ENCODE measurements at places on chromosomes 7 and 10. TPM values are rescaled to one million over a fixed set of nuclear protein-coding genes. Genes with fewer than 3 reads are reported as not detected.

DNA sequence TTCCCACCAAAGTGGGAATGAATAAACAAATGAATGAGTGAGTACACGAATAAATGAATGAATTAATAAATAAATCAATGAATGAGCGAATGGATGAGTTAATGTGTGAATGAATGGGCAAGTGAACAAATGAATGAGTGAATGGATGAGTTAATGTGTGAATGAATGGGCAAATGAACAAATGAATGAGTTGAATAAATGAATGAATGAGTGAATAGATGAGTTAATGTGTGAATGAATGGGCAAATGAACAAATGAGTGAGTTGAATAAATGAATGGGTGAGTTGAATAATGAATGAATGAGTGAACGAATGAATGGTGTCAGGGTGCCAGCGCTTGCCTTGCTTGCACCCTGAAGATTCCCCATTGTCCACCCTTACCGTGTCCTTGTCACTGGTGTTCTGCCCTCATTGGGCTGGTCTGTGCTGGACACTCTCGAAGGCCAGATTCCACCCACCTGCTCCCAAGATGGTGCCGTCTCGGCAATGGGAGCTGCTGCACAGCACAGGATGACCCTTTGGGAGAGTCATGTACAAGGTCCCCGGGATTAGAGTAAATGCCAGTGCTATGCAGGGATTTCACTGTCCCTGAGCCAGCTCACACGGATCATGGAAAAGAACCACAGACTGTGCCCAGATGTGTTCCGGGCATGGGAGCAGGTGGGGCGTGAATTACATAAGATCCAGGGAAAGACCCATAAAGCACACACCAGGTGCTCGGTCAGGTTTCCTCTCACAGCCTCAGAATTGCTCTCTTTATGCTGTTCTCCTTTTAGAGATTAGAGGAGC lies 83.2 kb downstream of the CAMK1D start:
- no peak for DNase-seq

GRCh38 chr10:70354556-70354955 lies 27.9 kb downstream of the LRRC20 start:
- DNase-seq: no peak

- DNase-seq: peak; percentile 28
These were observed 298.6 kb downstream of the REEP3 start for GRCh38 chr10:63819753-63820329.

- no peak for DNase-seq
These were observed 98.2 kb downstream of the PCDH15 start for GRCh38 chr10:54702583-54703485.

- DNase-seq: no peak
These were observed 260.1 kb downstream of the CREB5 start for GRCh38 chr7:28672397-28672797.

DNA sequence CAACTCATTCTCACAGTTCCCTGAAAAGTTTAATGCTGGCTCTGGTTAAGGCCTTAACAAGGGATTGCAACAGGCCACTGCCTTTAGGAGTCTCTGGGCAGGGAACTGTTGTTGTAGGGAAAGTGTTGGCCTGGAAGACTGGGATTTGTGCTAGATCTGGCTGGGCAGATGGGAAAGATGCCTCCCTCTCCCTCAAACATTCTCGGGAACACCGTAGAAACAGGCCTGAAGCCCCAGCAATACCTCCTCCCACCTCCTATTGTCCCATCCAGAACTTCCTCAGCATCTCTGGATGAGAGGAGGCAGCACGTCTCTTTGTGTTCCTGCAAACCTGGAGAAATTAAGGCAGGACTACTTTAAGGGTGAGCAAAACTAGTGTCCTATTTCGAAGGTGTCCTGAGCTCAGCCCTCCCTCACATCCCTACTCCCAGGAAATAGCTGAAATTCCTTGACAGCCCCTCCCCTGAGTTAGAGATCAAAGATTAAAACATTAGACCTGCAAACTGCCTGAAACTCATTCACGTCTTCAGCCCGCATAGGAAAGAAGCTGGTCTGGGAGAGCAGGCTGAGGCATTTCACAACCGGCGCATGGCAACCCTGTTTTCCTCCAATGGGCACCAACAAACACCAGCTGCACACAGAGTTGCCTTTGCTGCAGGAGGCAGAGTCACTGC lies 10.9 kb upstream of the MAP3K8 start:
- peak; percentile 90 for DNase-seq

- DNase-seq: no peak
These were observed 530.9 kb upstream of the POM121L12 start for GRCh38 chr7:52504561-52504960.

The MRC1 gene
- not detected for total RNA-seq

The SMKR1 gene
- total RNA-seq: not detected

DNA sequence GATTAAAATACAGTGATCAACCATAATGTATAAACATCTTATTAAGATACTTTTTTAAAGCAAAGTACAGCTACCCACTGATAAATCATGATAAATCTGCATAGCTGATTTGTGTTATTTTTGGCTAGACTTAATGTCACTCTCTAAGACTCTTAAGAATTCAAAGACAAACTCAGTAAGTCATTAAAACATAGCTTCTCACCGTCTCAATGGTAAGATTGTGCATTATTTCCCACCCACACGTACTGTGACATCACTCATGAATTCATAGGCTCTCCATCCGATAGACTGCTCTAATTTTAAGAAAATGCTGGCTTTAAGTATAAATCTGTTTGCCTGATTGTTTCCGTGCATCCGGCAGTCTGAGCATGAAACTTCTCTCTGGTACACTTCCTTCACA lies 266.1 kb downstream of the GLI3 start:
- no peak for DNase-seq

DNA sequence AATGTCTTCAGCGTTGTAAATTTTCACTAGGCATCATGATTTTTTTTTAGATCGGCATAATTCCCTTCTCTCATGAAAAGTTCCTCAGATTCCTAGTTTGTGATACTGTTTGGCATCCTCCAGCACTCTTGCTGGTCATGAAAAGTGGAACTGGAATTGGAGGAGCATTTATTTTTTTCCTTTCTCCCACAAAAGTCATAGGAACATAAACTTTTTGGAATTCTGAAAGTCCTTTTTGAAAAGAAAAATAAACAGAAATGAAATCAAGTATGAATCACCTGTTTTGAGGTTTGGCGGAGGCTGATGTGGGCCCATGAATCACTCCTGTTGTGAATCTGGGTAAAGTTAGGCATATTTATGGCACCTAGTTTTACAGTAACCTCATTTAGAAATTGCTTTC lies 17.7 kb downstream of the CACNB2 start:
- no peak for DNase-seq

The UNC5B gene
- not detected for total RNA-seq

GRCh38 chr7:44805950-44806349 lies 9.5 kb downstream of the PPIA start:
- DNase-seq: no peak

DNA sequence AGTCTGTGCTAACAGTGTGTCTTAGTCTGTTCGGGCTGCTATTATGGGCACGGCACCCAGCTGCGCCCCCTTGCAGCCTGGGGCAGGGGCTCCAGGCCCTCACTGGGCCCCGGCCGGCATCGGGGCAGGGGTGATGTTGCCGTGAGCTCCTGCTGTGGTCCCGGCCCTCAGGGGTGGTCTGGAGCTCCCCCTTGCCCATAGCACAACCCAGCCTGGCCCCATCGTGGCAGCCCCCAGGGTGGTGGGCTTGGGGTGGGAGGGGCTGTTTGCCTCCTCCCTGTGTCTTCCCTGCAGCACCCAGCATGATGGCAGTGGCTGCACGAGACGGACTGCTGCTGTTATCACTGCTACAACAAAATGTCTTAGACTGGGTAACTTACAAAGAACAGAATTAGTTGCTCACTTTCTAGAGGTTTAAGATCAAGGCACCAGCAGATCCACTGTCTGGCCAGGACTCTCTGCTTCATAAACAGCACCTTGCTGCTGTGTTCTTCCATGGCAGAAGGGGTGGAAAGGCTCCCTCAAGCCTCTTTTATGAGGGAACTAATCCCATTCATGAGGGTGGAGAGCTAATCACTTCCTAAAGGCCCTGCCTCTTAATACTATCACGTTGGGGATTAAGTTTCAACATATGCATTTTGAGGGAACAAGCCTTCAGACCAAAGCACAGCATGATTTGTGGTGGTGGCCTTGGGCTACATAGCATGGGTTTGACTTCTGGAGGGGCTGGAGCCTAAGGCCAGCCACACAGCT lies 149.5 kb downstream of the SEC23IP start:
- DNase-seq: no peak

DNA sequence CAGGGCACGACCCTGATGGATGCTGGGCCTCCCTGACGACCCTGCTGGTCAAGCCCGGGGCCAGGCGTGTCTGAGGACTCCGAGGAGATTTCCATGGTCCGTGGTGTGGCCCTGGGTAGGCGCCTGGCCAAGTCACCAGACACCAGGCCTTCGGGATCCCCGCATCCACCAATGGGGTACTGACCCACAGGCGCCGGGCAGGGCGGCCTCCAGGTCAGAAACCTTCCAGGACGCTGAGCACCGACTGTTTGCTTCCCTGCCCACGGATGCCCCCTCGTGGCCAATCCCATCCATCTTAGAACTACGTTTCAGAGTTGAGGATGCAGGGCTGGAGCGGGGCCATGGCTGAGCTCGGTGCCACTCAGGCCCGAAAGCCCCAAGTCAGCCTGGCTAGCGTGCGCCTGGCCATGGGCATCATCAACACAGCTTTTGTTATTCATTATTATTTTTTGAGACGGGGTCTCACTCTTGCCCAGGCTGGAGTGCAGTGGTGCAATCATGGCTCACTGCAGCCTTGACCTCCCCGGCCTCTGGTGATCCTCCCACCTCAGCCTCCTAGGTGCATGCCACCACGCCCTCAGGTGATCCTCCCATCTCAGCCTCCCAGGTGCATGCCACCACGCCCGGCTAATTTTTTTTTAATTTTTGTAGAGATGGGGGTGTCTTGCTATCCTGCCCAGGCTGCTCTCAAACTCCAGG lies 7.1 kb upstream of the AMZ1 start:
- DNase-seq: peak; percentile 45

The ZNF800 gene
- total RNA-seq: 7.6 TPM

DNA sequence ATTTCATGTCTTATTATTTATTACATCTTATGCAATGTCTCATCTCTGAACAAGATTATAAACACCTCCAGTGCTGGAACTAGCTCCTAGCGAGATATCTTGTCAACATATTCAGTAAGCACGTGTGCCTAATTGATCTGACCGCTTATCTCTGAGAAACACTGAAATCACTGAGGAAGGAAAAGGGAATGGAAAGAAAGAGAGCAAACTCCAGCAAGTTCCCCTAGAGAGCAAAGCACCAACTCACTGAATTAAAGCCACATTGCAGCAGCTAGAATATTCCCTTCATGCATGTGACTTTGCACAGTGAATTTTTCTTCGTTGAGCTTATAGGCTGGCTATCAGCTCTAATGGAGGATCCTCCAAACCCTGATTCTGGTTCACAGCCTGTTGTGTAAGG lies 177.1 kb upstream of the FRMD4A start:
- no peak for DNase-seq

- DNase-seq: no peak
These were observed 114.4 kb upstream of the CREB5 start for GRCh38 chr7:28297801-28298459.

GRCh38 chr7:138223402-138223879 lies 147.2 kb downstream of the AKR1D1 start:
- no peak for DNase-seq

The SHH gene
- total RNA-seq: 8.7 TPM

DNA sequence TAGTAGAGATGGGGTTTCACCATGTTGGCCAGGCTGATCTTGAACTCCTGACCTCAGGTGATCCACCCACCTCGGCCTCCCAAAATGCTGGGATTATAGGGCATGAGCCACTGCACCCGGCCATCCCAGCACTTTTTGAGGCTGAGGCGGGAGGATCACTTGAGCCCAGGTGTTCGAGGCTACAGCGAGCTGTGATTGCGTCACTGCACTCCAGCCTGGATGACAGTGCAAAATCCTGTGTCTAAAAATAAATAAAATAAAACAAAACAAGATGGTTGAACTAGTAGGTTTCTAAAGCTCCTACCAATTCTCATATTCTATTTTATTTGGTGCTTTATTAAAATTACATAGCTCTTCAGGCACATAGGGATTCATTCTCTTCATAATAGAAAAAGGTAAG lies 890.3 kb upstream of the AUTS2 start:
- no peak for DNase-seq

DNA sequence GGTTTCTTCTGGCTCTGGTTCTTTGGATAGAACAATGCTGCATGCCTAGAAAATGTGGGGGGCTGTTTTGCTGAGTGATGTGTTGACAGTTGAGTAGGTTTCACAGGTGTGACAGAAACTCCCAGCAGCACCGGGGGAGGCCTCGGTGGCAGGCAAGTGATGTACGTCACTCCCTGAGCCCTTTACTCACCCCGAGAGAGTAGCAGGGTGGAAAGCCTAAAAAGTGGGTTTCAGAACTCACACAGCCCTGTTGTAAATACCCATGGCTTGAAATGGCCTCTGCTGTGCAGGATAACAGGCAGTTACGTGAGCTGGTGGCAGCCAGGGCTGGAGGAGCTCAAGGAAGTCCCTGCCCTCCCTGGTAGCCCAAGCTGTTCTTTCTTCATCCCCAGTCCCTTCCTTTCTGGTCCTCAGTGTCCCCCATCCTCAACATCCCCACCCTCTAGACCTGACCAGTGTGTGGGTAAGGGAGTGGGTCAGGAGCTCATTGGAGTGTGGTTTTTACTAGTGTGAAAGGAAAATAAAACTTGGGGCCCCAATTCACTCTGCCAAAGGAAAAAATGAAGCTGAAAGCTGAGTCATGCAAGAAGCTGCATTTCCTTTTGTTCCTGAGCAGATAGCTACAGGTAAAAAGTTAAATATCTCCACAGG lies 258.1 kb downstream of the STK31 start:
- no peak for DNase-seq

The ATOH7 gene
- total RNA-seq: not detected
